ENCODE measurements at places on chromosomes 13 and 19.

GRCh38 chr13:68350554-68350953 lies 1120.4 kb upstream of the PCDH9 start:
- no peak for DNase-seq

GRCh38 chr13:65971541-65971940 lies 1258.6 kb downstream of the PCDH9 start:
- no peak for DNase-seq

- peak; percentile 60 for DNase-seq
Observed at GRCh38 chr19:14165990-14166830, 29.8 kb upstream of the ASF1B start.

- DNase-seq = no peak
Observed at GRCh38 chr13:24274452-24275021, 34.8 kb upstream of the C1QTNF9 start.
